Naive B cell (primary cell): ENCODE measurements at places on chromosomes 16 and 17. TPM values are rescaled to one million over a fixed set of nuclear protein-coding genes. Genes with fewer than 3 reads are reported as not detected.

- DNase-seq: peak; percentile 32
- H3K27ac ChIP-seq: no peak overlapping the region
- H3K4me1 ChIP-seq: peaks cover 53% of the 10 kb centered on the region
- no peaks in the 10 kb centered on the region for H3K27me3 ChIP-seq
- peak overlapping the region; percentile 96 for H3K4me3 ChIP-seq
These were observed 585 bp downstream of the MLKL start for GRCh38 chr16:74700116-74700437.

GRCh38 chr16:10297341-10298006 lies 88.4 kb upstream of the ATF7IP2 start:
- DNase-seq: peak; percentile 87
- H3K27me3 ChIP-seq: no peaks in the 10 kb centered on the region
- peaks cover 24% of the 10 kb centered on the region for H3K36me3 ChIP-seq
- H3K4me3 ChIP-seq: peak overlapping the region; percentile 68
- H3K27ac ChIP-seq: peak overlapping the region; percentile 100

DNA sequence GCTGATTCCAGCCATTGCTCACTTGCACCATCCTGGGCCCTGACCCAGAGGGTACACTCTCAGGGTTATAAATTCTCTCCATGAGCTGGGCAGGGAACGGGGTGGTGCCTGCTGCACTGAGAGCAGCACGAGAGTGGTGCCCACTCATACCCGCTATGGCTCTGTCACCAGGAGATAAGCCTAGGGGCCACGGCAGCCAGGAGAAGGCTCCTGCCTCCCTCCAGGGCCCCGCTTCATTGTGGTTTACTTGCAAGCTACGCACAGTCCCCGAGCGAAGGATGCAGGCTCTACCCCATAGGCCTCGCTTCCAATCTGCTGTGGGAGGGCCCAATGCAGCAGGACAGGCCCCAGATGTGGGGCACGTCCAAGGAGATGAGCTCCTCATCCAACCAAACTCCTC lies 48.5 kb downstream of the VAC14 start:
- H3K4me1 ChIP-seq: peaks cover 10% of the 10 kb centered on the region
- no peak overlapping the region for H3K4me3 ChIP-seq
- no peaks in the 10 kb centered on the region for H3K27me3 ChIP-seq
- H3K27ac ChIP-seq: no peak overlapping the region
- H3K36me3 ChIP-seq: no peaks in the 10 kb centered on the region

DNA sequence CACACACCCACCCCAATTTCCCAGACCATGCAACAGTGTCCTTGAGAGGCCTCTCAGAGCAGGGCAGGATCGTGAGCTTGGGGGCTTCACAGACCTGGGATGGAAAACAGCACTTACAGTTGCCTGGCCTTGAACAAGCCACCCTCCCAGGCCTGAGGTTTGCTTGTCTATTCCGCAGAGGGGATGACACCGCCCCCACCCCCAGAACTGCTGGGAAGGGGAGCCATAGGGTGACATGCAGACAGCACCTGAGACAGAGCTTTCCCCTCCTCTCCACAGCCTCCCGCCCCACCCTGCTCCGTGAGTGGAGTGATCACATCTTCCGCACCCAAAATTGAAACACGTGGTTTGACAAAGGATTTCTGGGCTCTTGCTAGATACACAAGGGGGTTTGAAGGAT lies 131.5 kb upstream of the TNRC6C start:
- peaks cover 14% of the 10 kb centered on the region for H3K27me3 ChIP-seq
- no peak overlapping the region for H3K4me3 ChIP-seq
- no peak overlapping the region for H3K27ac ChIP-seq
- H3K36me3 ChIP-seq: no peaks in the 10 kb centered on the region
- peaks cover 7% of the 10 kb centered on the region for H3K4me1 ChIP-seq

DNA sequence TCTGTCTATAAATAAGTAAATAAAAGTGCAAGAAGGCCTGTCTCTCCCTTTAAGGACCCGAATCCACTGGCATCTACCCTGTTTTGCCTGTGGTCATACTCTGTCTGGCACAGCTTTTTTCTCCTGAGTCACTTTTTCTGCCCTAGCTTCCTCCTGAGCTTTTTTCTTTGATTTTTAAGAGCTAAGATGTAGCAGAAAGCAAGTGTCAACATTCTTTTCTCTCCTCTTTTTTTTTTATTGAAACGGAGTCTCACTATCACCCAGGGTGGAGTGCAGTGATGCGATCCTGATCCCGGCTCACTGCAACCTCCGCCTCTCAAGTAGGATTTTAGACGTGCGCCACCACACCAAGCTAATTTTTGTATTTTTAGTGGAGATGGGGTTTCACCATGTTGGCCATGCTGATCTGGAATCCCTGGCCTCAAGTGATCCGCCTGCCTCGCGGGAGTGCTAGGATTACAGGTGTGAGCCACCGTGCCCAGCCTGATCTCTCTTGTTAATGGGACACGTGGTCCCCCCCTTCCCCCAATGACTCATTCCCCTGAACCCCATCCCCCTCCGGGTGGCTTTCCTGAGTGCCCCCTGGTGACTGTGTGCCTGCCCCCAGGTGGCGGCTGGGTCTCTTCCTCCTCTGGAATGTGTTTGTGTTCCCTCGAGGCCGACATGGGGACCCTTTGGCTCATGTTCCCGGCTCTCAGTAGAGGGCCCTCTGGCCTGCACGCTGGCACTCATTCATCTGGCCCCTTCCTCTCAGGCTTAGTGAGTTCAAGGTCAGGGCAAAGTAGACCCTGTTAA lies 14.2 kb downstream of the C16orf90 start:
- no peaks in the 10 kb centered on the region for H3K27me3 ChIP-seq
- peaks cover under 1% of the 10 kb centered on the region for H3K4me1 ChIP-seq
- no peak overlapping the region for H3K4me3 ChIP-seq

- H3K36me3 ChIP-seq: peaks cover 4% of the 10 kb centered on the region
- no peaks in the 10 kb centered on the region for H3K27me3 ChIP-seq
- peak within 1 kb of the TSS; percentile 98 for H3K4me3 ChIP-seq
- DNase-seq: peak; percentile 83
- H3K27ac ChIP-seq: peak within 1 kb of the TSS; percentile 99
- peaks cover 61% of the 10 kb centered on the region for H3K4me1 ChIP-seq
These were observed at the start of gene TMC8 for GRCh38 chr17:78130437-78131101. TMC8 (plus strand) TSS chr17:78130771; CDS start chr17:78131589, 818 bp downstream.

- no peaks in the 10 kb centered on the region for H3K4me1 ChIP-seq
- no peak for DNase-seq
- no peaks in the 10 kb centered on the region for H3K27me3 ChIP-seq
- H3K27ac ChIP-seq: no peak overlapping the region
- no peak overlapping the region for H3K4me3 ChIP-seq
These were observed 22.9 kb downstream of the PRR11 start for GRCh38 chr17:59178266-59178985.

DNA sequence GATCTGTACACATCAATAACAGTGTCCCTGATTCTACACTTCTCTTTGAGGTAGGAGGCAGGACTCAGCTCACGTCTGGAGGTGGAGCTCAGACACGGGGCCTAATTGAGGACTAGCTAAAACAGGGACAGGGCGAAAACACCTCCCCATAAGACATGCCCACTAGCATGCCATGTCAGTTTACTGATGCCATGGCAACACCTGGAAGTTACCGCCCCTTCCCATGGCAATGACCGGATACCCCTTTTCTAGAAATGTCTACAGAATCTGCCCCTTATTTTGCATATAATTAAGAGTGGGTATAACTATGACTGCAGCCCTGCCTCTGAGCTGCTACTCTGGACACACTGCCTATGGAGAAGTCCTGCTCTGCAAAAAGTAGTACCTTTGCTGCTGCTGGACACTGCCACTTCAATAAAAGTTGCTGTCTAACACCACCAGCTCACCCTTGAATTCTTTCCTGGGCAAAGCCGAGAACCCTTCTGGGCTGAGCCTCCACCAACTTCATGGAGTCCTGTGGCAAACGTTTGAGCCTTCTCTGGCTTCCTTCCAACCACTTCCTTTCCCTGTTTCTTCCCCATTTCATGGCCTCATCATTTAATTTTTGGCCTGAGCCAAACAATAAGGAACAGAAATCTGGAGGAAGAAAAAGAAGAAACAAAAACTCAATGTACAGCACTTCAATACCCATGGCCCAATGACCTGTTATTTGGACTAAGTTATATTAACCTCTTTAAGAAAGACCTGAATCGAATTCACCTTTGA lies 21.0 kb downstream of the PHB1 start:
- DNase-seq: no peak
- peaks cover 35% of the 10 kb centered on the region for H3K4me1 ChIP-seq
- no peaks in the 10 kb centered on the region for H3K27me3 ChIP-seq
- no peaks in the 10 kb centered on the region for H3K36me3 ChIP-seq

The NTN3 gene
- not detected for polyA plus RNA-seq

- H3K36me3 ChIP-seq: no peaks in the 10 kb centered on the region
- no peak overlapping the region for H3K27ac ChIP-seq
- no peaks in the 10 kb centered on the region for H3K4me1 ChIP-seq
- no peak for DNase-seq
- H3K27me3 ChIP-seq: no peaks in the 10 kb centered on the region
- no peak overlapping the region for H3K4me3 ChIP-seq
These were observed 232.1 kb downstream of the C16orf78 start for GRCh38 chr16:49605536-49606254.

DNA sequence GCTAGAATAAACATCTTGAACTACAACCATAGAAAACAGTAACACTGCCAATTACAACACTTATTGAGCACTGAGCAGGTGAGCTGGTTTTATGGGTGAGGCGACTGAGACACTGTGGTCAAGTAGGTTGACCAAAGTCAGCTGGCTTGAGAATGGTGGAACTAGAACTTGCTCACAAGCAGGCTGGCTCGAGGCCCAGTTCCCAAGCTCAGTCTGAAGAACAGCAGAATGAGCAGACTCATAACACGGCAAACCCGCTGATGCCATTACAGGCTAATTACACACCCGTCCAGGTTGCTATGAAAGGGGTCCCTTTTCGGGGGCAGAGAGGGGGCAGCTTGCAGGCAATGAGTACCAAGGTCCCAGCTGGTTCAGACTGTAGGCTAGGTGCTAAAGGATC lies 6.5 kb downstream of the ZZEF1 start:
- peak overlapping the region; percentile 6 for H3K27ac ChIP-seq
- H3K27me3 ChIP-seq: no peaks in the 10 kb centered on the region
- H3K4me1 ChIP-seq: peaks cover 55% of the 10 kb centered on the region
- no peaks in the 10 kb centered on the region for H3K36me3 ChIP-seq

The KRT12 gene
- not detected for polyA plus RNA-seq

GRCh38 chr17:34201767-34202166 lies 53.3 kb upstream of the CCL2 start:
- no peak overlapping the region for H3K4me3 ChIP-seq
- H3K4me1 ChIP-seq: peaks cover 7% of the 10 kb centered on the region
- H3K27me3 ChIP-seq: peaks cover 30% of the 10 kb centered on the region
- no peaks in the 10 kb centered on the region for H3K36me3 ChIP-seq
- H3K27ac ChIP-seq: no peak overlapping the region

GRCh38 chr16:17453364-17454038 lies 17.3 kb downstream of the XYLT1 start:
- H3K4me3 ChIP-seq: no peak overlapping the region
- no peaks in the 10 kb centered on the region for H3K27me3 ChIP-seq
- H3K27ac ChIP-seq: no peak overlapping the region
- H3K4me1 ChIP-seq: peaks cover 40% of the 10 kb centered on the region
- DNase-seq: no peak

- H3K4me1 ChIP-seq: peaks cover 41% of the 10 kb centered on the region
- H3K4me3 ChIP-seq: no peak overlapping the region
- no peak for DNase-seq
These were observed 10.4 kb upstream of the NAT9 start for GRCh38 chr17:74786431-74787055.

The NOL3 gene
- polyA plus RNA-seq: not detected

The FBRS gene
- 9.0 TPM for polyA plus RNA-seq

The CACNG5 gene
- not detected for polyA plus RNA-seq

The NAGS gene
- polyA plus RNA-seq: 0.90 TPM

- no peaks in the 10 kb centered on the region for H3K27me3 ChIP-seq
- no peak overlapping the region for H3K4me3 ChIP-seq
- H3K27ac ChIP-seq: peak overlapping the region; percentile 74
- peaks cover 80% of the 10 kb centered on the region for H3K4me1 ChIP-seq
- peaks cover 18% of the 10 kb centered on the region for H3K36me3 ChIP-seq
These were observed 181.9 kb downstream of the MSI2 start for GRCh38 chr17:57438066-57438731.

DNA sequence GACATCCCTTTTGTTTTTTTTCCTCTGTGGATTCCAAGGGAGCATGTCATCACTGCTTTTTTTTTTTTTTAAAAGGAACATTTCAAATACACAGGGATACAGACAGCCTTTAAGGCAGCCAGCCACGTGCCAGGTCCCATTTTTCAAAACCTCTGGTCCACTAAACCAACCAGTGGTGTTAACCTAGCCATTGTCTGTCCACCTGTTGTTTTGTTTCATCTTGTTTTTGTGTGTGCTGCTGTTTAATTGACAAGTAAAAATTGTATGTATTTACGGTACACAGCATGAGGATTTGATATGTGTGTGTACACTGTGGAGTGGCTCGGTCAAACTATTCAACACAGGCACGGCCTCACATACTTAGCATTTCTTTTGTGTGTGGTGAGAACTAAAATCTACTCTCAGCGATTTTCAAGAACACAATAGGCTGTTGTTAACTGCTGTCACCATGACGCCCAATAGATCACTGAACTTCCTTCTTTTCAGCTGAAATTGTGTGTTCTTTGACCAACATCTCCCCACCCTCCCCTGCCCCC lies 19.2 kb downstream of the TMEM114 start:
- no peak overlapping the region for H3K27ac ChIP-seq
- no peaks in the 10 kb centered on the region for H3K36me3 ChIP-seq
- H3K27me3 ChIP-seq: peaks cover 51% of the 10 kb centered on the region
- H3K4me3 ChIP-seq: no peak overlapping the region
- H3K4me1 ChIP-seq: peaks cover 6% of the 10 kb centered on the region
- no peak for DNase-seq

DNA sequence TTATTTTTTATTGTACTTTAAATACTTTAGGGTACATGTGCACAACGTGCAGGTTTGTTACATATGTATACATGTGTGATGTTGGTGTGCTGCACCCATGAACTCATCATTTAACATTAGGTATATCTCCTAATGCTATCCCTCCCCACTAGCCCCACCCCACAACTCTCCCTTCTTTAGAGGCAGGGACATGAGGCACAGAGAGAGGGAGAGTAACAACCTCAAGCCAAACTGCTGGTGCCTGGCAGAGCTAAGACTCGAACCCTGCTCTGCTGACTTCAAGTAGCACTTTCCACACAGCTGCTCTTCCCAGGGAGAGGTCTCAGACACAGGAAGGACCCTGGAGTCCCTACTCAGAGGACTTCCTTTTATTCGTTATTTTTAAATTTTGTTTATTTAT lies 69.4 kb downstream of the WSB1 start:
- no peak for DNase-seq
- H3K36me3 ChIP-seq: no peaks in the 10 kb centered on the region
- no peak overlapping the region for H3K27ac ChIP-seq
- no peak overlapping the region for H3K4me3 ChIP-seq

DNA sequence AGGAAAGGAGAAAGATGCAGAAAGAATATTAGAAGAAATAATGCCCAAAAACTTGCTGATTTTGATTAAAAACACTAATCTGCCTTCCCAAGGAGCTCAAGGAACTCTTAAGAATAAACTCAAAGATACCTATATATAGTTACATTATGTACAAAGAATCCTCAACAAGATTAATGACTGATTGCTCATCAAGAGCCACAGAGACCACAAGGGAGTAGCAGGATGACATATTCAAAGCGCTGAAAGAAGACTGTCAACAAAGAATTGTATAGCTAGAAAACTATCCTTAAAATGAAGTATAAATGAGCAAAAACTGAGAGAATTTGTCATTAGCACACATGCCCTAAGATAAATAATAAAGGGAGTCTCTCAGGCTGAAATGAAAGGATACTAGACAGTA lies 6.2 kb downstream of the LPCAT2 start:
- H3K4me3 ChIP-seq: no peak overlapping the region
- peaks cover under 1% of the 10 kb centered on the region for H3K4me1 ChIP-seq
- H3K27me3 ChIP-seq: no peaks in the 10 kb centered on the region
- H3K36me3 ChIP-seq: peaks cover 14% of the 10 kb centered on the region

GRCh38 chr16:3907586-3907985 lies 27.1 kb upstream of the CREBBP start:
- no peaks in the 10 kb centered on the region for H3K4me1 ChIP-seq
- DNase-seq: no peak
- H3K4me3 ChIP-seq: no peak overlapping the region
- peaks cover 7% of the 10 kb centered on the region for H3K27me3 ChIP-seq
- no peaks in the 10 kb centered on the region for H3K36me3 ChIP-seq
- no peak overlapping the region for H3K27ac ChIP-seq

The SCARF1 gene
- not detected for polyA plus RNA-seq
